Thoracic aorta (tissue), 2 donors: ENCODE measurements at places on chromosomes 13 and 19. TPM values are rescaled to one million over a fixed set of nuclear protein-coding genes. Genes with fewer than 3 reads are reported as not detected.
A peak's percentile ranks its signal among the peaks of the same experiment; 100 is the strongest.

DNA sequence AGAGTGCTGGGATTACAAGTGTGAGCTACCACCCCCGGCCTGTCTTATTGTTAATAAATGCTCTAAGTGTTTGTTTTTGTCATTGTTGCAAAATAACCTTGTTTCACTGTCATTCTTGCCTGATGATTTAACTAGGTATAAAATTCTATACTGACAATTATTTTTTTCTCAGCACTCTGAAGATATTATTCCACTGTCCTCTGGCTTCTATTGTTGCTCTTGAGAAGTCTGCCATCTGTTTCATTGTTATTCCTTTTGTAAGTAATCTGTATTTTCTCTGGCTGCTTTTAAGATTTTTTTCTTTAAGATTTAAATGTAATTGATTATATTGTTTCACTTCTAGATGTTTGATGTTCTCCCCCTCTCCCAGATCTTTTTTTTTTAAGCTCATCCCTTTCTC is 17.6 kb downstream of the ZNF420 start:
- no peak for DNase-seq

- no peak for DNase-seq
Observed at GRCh38 chr19:54183431-54183830, 5.9 kb downstream of the MBOAT7 start.

- no peak for DNase-seq
Observed at GRCh38 chr13:99174533-99175100, 26.0 kb upstream of the UBAC2 start.

- peak; percentile 38 for DNase-seq
Observed at GRCh38 chr19:480016-480855, 16.1 kb upstream of the MADCAM1 start.

GRCh38 chr19:4089400-4089908 is 22.8 kb upstream of the ZBTB7A start:
- DNase-seq: no peak

GRCh38 chr13:36526897-36527296 is 94.6 kb downstream of the CCNA1 start:
- DNase-seq: no peak

- DNase-seq: no peak
Observed at GRCh38 chr13:113061796-113062425, 43.7 kb upstream of the F7 start.

DNA sequence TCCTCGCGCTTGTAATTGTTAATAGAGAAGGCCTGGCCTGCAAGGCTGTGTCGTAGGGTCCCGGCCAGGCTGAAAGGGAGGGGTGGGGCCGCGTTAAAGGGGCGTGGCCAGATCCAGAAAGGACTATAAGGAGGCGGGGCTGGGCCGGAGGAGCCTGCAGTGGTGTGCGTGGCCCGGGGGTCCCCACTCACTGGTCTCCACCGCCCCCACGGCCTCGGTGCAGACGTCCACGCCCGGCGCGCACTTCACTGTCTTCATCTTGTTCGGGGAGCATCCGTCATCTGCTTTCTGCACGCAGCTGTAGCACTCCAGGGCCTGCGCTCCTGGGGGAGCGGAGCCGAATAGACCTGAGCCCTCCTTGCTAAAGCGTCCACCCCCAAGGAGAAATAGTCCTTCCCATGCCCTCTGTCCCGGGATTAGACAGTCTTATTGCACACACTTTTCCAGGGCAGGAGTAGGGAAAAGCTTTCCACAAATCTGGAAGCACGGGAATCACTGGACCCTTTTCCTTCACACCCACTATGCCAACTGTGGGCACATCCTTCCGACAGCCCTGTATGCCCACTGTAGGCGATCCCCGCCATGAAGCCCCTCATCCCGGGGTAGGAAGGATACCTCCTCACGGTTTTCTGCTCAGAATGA is 1.2 kb downstream of the LYPD3 start:
- DNase-seq: peak; percentile 48

- no peak for DNase-seq
Observed at GRCh38 chr19:42328106-42328505, 2.7 kb downstream of the MEGF8 start.

GRCh38 chr19:23800868-23801267 is 42.2 kb upstream of the ZNF681 start:
- DNase-seq: no peak

DNA sequence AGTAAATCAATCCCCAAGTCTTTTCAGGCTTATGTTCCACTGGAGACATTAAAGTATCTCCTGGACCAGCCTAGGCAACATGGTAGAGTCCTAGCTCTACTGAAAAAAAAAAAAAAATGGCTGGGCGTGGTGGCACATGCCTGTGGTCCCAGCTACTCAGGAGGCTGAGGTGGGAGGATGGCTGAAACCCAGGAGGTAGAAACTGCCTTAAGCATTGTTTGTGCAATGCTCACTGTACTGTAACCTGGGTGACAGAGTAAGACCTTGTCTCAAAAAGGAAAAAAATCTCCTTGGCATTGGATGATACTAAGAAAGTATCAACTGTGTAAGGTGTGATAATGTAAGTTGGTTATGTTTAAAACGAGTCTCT is 8.8 kb downstream of the KLK8 start:
- DNase-seq: no peak

DNA sequence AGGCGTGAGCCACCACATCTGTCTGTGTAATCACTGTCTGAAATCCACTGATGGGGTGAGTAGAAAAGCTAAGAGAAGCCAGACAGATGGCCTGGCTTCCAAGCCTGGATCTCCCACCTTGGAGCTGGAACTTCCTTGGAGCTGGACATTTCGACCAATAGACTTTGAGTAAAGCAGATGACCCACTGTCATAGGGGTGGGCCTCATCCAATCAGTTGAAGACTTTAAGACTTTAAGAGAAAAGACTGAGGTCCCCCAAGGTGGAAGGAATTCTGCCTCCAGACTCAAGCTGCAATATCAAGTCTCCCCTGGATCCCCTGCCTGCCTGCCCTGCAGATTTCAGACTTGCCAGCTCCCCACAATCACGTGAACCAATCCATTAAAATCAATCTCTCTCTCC is 20.7 kb downstream of the VSTM1 start:
- DNase-seq: no peak

- DNase-seq: no peak
Observed at GRCh38 chr19:4304538-4305256, at the start of gene FSD1. Gene FSD1 (plus strand): TSS chr19:4304598. CDS start chr19:4304747, 149 bp downstream.

DNA sequence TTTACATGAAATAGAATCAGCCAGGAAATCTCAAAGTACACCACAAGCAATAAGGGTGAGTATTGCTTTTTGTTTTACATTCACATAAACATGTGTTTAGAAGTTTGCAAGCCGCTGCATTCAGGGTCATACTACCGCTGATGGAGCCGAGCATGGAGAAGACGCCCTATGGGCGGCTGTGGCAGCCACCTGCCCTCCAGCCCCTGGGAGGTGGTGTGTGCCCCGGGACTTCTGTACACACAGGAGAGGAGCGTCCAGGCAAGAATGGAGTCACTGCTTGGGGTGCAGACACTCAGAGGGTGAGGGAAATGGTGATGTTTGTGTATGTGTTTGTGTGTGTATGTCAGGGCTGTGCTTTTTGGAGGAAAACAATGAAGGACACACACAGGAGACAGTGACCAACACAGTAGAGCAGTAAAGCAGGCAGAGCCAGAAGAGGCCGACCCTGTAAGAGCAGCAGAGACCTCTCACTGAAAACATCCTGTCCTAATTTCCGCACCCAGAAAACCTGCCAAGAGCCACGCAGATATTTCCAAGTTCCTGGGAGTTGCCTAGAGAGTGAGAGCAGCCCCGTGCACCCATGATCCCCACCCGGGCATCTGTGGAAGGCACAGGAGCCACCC is 108.1 kb upstream of the GJB6 start:
- DNase-seq: no peak

DNA sequence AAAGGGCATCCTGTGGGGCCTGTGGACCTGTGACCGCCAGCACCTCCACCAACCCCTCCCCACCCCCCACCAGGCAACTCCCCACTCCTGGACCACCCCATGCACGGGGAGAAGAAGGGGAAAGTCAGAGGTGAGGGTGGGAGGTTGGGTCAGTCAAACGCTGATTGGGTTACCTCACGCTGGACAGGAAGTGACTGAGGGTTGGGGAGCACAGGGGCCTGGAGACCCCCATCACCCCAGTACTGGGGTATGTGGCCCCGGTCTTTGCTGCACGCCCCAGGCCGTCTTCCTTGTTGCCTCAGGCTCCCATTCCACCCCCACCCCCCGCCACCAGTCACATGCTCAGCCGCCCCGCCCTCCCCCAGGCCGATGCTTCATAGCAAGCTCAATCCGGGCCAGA is 59.0 kb downstream of the COLGALT1 start:
- DNase-seq: no peak

DNA sequence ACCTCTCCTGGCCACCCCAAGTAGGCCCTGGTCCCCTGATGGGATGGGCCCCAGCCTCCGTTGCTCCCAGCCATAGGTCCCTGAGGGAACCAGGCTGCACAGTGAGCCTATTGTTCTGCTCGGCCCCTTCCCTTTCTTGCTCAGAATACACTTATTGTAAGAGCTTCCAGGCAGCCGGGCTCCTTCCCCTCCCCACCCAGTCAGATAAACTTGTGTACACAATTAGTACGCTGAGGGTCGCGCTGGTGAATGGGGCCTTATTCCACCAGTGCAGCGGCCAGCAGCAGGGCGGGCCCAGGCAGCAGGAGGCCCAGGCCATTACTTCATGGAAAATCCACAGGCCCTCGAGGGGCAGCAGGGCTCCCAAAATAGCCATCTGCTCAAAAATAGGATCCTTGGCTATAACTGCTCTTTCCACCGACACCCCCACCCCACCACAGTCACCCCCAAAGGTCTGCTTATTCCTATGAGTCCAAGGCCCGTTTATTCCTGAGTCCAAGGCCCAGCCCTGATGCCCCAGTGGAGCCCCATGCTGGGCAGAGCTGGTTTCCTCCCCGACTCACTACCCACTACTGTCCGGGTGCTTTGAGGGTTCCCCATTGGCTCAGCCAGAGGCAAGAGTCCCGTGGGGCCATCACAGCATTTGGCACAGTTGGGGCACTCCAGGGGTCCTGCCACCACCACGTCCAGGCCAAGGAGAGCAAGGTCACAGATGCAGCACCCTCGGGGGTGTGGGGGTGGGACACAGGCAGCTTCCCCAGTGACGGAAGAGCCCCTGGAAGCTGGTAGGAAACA is 22.1 kb downstream of the CAPN12 start:
- no peak for DNase-seq

- DNase-seq: no peak
Observed at GRCh38 chr13:49098771-49099512, 121.2 kb upstream of the MLNR start.

GRCh38 chr13:105050686-105051085 is 1484.8 kb downstream of the EFNB2 start:
- DNase-seq: no peak

DNA sequence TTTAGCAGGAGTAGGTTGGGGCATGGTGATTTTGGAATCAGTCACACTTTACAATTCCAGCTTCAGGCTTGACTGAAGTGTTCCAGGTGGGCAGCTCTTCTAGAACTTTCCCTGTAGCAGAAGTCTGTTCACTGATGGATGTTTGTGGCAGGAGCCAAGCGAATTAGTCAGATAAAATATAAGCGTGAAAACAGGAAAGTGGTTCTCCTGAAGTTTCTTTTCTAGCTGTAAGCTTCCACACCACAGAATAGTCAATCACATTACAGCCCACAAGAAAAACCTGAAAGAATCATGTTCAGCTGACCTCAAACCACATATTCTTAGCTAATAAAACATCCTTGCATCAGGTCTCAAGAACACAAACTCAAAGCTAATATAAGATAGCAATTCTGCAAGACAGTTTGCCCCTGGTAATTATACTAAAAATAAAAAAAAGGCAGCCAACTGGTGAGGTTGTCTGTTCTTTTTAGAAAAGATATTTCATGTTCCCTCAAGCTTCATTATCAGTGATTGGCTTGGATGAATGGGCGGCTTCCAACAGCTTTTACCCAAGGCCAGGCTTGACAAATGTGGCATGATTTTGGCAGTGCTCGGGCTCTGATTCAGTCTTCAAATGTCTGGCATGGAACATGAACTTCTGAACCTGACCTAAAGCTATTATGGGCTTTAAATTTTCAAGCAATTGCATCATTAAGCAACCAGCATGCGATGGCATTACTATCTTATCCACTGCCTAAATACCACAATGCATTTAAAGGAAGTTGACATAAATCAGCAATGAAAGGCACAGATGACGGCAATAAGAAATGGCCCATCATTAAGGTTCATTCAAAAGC is 136.8 kb downstream of the DCLK1 start:
- DNase-seq: peak; percentile 34

GRCh38 chr19:32709032-32709431 is 10.5 kb upstream of the TDRD12 start:
- DNase-seq: no peak

- DNase-seq: no peak
Observed at GRCh38 chr13:109910194-109910593, 123.8 kb upstream of the IRS2 start.

- DNase-seq: no peak
Observed at GRCh38 chr19:2021453-2022140, 6.1 kb upstream of the BTBD2 start.

- DNase-seq: no peak
Observed at GRCh38 chr13:73449252-73449651, 390.4 kb downstream of the KLF5 start.

GRCh38 chr13:37795326-37795725 is 74.2 kb downstream of the TRPC4 start:
- no peak for DNase-seq

The PLA2G4C gene
- 35.9 TPM for total RNA-seq

The VPS36 gene
- 100 TPM for total RNA-seq

The CNOT3 gene
- total RNA-seq: 20.8 TPM

The CCDC194 gene
- total RNA-seq: not detected

The GFY gene
- total RNA-seq: not detected

The ILF3 gene
- 196 TPM for total RNA-seq

The SIGLEC8 gene
- 0.28 TPM for total RNA-seq

The ZMYM5 gene
- 19.2 TPM for total RNA-seq

The MBD3L2 gene
- total RNA-seq: not detected

The S1PR4 gene
- 6.4 TPM for total RNA-seq

The TUBB4A gene
- not detected for total RNA-seq

The EID2B gene
- 6.2 TPM for total RNA-seq

The ICAM4 gene
- 2.0 TPM for total RNA-seq

The KLK10 gene
- total RNA-seq: not detected
